ENCODE measurements at places on chromosomes 13 and 19.

- DNase-seq: no peak
These were observed 446.4 kb downstream of the COG6 start for GRCh38 chr13:40101708-40102359.

DNA sequence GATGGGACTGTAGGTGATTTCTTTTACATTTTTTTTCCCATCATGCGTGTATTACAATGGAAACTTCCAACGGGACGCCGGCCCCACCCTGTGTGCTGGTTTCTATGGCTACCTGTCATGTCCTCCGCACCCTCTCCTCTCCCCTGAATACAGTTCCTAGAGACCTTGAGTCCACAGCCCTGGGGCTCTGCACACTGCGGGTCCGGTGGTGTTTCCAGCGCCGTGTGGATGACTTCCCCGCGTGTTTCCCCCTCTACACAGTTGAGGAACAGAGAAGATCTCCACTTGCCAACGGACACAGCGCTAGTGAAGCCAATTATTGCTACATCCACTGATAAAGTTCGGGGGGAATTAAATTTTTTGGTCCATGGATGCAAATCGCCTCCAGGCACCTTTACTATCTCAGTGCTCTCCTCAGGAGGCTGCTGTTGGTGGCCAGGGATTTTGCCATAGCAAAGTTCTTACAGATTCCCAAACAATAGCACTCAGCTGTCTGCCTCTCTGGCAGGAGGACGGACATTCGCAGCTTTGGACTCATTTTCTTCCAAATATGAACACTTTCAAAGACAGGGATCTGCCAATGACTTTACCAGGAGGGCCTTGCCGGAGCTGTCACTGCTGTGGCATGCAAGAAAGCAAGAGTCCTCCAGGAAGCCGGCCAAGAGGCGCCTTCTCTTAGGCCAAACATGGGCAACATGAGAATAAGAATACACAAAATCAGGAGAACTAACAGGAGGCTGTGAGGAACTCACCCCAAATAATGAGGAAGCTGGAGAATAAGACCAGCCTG is 39.3 kb upstream of the GAS6 start:
- DNase-seq: no peak

GRCh38 chr19:3983936-3984583 is 1.2 kb downstream of the EEF2 start:
- DNase-seq: no peak

DNA sequence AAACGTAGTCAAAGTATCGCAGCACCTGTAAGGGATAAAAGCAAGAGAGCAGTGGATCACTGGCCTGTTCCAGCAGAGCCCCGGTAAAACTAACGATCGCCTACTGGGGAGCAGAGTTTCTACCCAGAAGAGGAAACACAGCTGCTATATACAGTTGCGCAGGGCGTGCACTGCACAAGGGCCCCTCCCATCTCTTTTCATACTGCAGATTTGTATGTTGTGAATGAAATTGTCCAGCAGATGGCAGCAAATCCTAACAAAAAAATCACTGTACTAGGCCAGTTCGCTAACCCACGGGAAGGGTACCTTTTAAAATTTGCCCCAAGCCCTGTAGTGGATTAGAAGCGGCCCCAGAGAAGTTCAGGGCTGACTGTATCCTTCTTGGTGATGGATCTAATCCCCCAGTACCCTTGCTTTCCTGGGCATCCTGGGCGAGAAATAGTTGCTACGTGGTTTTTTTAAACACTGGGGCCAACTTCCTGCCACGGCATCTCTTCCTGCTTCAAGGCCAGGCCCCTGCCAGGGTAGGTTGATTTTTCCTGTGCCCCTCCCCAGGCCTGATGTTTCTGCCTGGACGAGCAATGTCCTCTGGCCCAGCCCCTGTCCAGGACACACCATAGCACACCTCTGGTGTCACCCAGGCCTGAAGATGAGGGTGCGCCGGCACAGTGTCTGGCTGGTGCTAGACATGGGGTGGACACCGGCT is 127.0 kb downstream of the IER2 start:
- peak; percentile 89 for DNase-seq

DNA sequence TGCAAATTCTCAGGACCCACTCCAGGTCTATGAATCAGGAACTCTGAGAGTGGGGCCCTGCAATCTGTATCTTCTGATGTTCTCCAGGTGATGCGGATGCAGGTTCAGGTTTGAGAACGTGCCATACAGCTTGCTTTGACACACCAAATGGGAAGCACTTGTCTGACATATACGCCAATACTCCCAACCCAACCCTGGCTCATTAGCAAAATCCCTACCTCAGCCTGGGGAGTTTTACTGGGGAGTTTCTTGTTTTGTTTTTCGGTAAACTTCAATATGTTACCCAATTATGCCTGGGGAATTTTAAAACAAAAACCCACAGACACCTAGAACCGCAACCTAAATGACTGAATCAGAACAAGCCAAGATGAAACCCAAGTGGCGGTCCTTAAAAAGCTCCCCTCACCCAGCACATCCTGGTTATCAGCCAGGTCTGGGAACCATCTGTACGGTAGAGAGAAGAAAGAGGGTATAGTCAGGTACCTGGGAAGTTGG is 41.2 kb downstream of the ABCC4 start:
- DNase-seq: no peak

DNA sequence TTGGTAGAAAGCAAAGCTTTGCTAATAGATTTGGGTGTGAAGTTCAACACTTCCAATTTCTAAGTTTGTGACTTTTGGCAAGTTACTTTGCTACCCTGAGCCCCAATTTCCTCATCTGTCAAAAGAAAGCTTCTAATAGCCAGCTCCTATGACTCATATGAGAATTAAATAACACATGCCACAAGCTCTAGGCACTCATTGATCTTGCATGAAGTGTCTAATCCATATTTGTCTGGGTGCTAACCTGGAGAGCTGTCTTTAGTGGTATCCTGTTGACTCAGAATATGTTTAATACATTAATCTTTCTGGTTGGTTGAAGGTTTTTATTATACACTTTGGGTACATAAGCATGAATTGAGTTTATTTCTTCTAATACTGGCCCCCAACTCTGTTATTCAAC is 188.8 kb downstream of the POSTN start:
- no peak for DNase-seq

- no peak for DNase-seq
These were observed 59.4 kb upstream of the FARP1 start for GRCh38 chr13:98083507-98083906.

- DNase-seq: no peak
These were observed 7.9 kb upstream of the C13orf46 start for GRCh38 chr13:113981611-113982295.

DNA sequence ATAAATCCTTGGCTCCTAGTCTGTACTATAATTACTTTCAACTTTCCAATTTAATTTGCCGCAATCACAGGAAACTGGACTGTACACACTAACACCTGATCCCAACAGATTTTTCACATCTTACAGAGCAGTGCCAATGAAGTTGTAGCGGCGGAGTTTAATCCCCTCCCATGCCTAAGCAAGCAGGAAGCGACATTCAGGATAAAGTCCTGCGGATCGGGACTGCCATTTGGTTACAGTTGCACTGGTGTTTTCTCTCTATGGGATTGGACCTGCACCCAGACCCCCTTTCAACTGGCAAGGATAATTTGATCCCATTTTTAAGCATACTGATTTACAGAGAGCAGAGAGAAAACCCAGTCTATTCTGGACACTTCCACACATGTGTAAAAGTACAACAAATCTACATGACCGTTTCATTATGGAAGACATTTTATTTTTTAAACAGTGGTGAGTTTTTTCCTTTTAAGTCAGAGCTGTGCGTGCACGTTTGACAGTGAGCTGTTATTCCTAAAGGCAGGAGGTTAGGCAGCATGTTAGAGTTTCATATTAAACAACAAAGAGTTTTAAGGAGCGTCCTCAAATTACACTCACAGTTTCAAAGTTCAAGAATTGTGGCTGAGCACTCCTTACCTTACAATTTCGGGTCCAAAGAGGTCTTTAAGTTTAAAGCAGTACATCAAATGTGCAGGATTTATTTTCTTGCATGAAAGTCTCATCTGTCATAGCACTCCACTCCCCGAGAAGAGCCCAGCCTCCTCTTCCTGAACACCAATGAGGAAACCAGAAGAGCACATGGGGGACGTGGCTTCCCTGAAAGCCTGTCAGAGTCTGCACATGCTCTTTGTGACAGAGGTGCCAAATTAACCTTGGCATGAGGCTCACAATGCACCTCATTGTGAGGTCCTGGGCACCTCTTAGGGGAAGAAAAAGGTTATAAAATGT is 141.6 kb upstream of the RFC3 start:
- peak; percentile 59 for DNase-seq

DNA sequence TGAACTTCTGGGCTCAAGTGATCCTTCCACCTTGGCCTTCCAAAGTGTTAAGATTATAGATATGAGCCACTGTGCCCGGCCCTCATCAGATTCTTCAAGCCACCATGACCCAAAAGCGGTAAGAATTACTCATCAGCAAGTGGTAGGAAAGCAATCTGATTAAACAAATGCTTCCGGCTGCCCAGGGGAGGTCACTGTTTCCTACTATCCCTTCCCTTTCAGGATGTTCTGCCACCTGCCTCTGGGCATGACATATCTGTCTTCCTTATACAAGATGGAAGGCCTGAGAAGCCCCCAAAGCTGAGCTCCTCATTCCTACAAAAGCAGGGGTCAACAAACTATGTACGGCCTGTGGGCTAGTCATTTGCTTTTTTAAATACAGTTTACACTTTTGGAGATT is 7.0 kb downstream of the ABHD8 start:
- no peak for DNase-seq

DNA sequence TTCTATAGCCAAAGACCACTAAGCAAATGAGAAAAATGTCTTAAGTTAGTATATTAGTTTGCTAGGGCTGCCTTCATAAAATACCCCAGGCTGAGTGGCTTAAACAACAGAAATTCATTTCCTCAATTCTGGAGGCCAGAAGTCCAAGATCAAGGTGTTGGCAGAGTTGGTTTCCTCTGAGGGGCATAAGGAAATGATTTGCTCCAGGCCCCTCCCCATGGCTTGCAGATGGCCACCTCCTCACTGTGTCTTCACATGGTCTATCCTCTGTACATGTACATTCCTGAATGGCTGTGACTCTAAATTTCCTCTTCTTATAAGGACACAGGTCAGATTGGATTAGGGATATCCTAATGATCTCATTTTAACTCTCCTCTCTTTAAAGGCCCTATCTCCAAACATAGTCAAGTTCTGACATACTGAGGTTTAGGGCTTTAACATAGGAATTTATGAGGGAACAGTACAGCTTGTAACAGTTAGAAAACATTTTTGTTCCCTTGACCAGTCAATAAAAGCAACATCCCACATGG is 307.4 kb downstream of the DIAPH3 start:
- DNase-seq: no peak

DNA sequence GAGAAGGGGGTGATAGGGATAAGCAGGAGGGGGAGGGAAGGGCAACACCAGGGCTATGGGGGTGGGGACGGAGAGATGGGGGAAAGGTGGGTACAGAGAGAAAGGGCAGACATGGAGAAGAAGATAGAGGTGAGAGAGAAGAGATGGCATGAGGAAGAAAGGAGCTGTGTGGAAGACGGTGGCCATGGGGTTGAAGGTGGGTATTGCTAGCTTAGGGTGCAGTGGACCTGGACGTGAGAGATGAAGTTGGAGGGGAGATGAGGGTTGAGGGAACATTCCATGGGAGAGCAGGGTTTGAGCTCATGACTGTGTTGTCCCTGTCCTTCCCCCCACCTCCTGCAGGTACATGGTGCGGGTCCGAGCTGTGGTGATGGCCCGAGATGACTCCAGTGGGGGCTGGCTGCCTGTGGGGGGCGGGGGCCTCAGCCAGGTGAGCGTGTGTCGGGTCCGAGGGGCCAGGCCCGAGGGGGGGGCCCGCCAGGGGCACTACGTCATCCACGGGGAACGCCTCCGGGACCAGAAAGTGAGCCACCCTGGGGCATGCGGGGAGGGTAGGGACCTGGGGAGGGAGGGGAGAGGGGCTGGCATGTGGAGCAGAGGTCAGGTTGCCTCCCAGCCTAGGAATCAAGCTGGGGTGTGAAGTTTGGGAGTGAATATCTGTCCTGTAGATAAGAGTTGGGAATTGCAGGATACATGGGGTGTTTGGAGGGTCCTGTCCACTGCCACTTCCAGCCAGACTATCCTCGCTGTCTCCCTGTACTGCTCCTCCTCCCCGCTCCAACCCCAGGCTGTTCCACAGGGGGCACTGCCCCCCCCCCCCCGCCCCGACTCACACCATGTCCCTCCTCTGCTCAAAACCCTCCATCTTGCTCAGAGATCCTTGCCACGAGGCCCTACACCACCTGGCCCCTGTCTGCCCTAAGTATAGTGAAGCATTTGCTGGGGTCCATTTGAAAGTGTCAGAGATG is 1.7 kb downstream of the SPRED3 start:
- no peak for DNase-seq

- DNase-seq: no peak
These were observed 117.9 kb downstream of the EFNB2 start for GRCh38 chr13:106417467-106418110.

DNA sequence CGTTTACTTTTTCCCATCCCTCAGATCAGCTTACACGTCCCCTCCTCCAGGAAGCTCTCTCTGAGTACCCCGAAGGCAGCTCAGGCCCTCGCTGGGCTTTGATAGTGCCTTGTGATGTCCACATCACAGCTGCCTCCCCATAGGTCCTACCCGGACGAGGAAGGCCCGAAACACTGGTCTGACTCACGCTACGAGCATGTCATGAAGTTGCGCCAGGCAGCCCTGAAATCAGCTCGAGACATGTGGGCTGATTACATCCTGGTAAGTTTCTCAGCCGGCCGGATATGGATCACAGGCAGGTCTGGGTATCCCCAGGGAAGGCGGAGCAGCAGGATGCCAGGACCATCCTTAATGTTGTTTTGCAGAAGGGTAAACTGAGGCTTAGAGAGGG is 4.8 kb downstream of the COLGALT1 start:
- DNase-seq: no peak

- DNase-seq: no peak
These were observed 11.3 kb downstream of the GPR12 start for GRCh38 chr13:26749285-26749684.

DNA sequence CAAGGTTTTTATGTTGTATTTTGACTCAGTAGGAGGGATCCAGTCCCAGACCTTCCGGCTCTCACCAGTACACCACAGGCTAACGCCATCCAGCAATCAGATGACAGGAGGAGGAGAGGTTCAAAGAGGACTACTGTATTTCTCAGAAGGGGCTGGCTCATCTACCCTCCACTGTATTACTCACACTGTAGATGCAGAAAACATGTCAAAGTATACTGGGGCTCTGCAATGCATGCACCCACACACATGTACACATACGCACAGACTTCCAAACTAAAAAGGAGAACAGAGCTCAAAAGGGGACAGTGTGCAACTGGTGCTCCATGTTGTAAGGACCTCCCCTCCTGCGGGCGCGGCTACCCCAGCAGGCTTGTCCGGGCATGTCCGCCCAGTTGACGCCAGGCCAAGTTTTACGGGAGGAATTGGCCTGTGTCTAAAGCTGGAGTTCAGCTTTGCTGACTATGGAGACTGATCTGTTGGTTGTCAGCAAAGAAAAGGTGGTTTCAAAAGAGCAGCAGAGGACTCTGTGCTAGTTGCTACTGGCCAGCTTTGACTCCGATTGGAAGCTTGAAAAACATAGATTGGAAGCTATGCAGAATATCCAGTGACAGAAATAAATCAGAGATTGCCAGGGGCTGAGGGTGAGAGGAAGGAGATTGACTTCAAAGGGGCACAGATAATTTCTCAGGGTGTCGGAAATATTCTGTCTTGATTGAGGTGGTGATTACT is 314.2 kb downstream of the DLEU7 start:
- peak; percentile 79 for DNase-seq
